GM04504 (cell line): ENCODE measurements at places on chromosomes 5 and 9.

GRCh38 chr5:146015001-146015400, 78.6 kb downstream of the SH3RF2 start:
- no peak for DNase-seq

- DNase-seq, result no peak
Measured at GRCh38 chr5:127858116-127858784, 155.1 kb downstream of the CCDC192 start.

DNA sequence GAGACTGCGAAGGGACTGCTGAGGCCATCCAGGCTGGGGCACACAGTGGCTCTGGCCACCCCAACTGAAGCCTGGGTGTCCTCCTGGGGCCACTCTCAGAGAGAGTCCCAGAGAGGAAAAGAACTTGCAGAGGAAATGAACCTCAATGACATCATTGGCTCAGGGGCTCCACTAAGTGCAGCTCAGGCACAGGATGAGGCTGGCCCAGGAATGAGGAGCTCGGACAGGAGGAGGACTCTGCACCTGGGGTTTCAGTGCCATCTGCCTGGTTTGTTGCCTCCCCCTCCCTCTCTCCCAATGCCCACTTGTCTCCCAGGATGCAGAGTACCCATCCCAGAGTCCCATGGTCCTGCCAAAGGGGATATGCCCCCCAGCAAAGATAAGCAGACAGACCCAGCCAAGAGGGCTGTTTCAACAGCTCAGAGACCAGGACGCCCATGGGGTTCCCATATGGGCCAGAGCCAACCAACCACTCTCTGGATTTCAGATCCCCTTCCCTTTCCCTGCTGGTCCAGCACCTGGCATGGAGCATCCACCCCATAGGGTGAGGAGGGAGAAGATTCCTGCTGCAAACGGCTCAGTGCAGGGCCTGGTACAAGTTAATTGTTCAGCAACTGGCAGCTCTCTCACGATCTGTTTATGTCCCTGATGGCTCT, 26.9 kb upstream of the OLFM1 start:
- no peak for DNase-seq

DNA sequence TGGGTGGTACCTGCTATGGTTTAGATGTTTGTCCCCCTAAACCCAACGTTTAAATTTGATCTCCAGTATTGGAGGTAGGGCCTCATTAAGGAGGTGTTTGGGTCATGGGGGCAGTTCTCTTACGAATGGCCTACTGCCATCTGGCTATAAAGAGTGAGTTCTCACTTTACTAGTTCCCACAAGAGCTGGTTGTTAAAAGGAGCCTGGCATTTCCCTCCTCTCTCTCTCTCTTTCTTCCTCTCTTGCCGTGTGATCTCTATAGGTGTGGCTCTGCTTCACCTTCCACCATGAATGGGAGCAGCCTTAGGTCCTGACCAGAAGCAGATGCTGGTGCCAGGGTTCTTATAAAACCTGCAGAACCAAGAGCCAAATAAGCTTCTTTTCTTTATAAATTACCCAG, 193.2 kb upstream of the CDH6 start:
- DNase-seq, result no peak

GRCh38 chr5:135251093-135251492, 147.9 kb downstream of the MACROH2A1 start:
- DNase-seq, result no peak

- no peak for DNase-seq
Measured at GRCh38 chr5:178385496-178385890, 152.9 kb upstream of the PHYKPL start.
